HCT116 (cell line): ENCODE measurements at places on chromosomes 11 and 22. TPM values are rescaled to one million over a fixed set of nuclear protein-coding genes. Genes with fewer than 3 reads are reported as not detected.

The PARVA gene
- total RNA-seq, result 18.4 TPM

The RBX1 gene
- 51.2 TPM for total RNA-seq

The SPATA19 gene
- not detected for total RNA-seq

The SCUBE1 gene
- total RNA-seq, result 3.9 TPM

The CSNK2A3 gene
- 2.0 TPM for total RNA-seq

The ELMOD1 gene
- 2.9 TPM for total RNA-seq

The IGLL1 gene
- total RNA-seq, result not detected

The AGBL2 gene
- not detected for total RNA-seq

The CLCF1 gene
- total RNA-seq, result 12.2 TPM

The E2F8 gene
- total RNA-seq, result 18.4 TPM

The NRGN gene
- total RNA-seq, result 33.3 TPM

The KLHL22 gene
- total RNA-seq, result 16.4 TPM

The MUC5B gene
- total RNA-seq, result 1.5 TPM

The KRTAP5-1 gene
- total RNA-seq, result not detected

The SLC17A6 gene
- total RNA-seq, result not detected

The CADM1 gene
- total RNA-seq, result 0.79 TPM

The PLAAT2 gene
- total RNA-seq, result not detected

The UPK2 gene
- 0.42 TPM for total RNA-seq

The FAM227A gene
- total RNA-seq, result 3.9 TPM

The MED19 gene
- total RNA-seq, result 18.0 TPM
